Fibroblast of lung (primary cell): ENCODE measurements at places on chromosomes 1 and 21.

DNA sequence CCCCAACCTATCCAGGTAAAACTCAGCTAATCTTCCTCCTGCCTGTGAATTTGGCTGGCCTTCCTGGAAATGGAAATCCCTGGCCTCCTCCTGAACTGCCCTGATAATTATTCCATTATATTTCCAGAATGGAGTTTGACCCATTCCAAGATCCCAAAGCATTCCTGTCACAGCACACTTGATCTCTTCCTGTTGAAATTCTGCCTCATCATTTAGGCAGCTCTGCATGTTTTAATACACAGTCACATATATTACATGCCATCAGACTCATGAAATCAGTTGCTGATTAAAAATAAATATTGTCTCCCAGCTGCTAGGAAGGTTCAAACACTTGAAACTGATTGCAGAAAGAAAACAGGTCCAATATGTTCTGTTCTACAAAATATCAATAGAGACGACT is 148.2 kb upstream of the PALMD start:
- no peak overlapping the region for H3K4me3 ChIP-seq
- DNase-seq, result no peak
- no peak overlapping the region for H3K27ac ChIP-seq
- no peaks in the 10 kb centered on the region for H3K36me3 ChIP-seq
- H3K27me3 ChIP-seq, result no peaks in the 10 kb centered on the region

DNA sequence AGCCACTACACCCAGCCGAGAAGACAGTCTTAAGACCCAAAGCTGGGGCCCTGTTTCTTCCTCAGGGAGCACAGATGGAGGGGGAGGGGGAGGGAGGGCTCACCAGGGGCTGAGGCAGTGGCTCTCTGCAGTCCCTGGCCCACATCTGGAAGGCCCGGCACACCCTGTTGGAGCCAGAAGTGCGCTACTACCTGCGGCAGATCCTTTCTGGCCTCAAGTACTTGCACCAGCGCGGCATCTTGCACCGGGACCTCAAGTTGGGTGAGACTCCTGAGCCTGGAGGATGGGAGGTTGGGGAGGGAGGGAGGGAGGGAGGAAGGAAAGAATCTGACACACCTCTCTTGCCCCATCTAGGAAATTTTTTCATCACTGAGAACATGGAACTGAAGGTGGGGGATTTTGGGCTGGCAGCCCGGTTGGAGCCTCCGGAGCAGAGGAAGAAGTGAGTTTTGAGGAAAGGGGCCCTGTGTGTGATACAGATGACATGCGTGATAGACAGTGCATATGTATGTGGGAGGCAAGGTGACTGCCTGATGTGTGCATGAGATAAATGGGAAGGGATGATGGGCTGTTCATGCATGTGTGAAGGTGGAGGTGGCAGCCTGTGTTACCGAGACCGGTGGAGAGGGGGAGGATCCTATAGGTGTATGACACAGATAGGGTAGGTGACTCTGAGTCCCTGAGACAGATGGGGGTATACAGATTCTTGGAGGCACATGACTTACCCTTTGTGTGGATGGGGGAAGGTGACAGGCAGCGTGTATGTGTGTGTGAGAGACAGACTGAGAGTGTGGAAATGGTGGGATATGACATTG is 1.5 kb downstream of the PLK3 start:
- peaks cover 34% of the 10 kb centered on the region for H3K4me1 ChIP-seq
- H3K36me3 ChIP-seq, result peaks cover 40% of the 10 kb centered on the region
- no peaks in the 10 kb centered on the region for H3K27me3 ChIP-seq

DNA sequence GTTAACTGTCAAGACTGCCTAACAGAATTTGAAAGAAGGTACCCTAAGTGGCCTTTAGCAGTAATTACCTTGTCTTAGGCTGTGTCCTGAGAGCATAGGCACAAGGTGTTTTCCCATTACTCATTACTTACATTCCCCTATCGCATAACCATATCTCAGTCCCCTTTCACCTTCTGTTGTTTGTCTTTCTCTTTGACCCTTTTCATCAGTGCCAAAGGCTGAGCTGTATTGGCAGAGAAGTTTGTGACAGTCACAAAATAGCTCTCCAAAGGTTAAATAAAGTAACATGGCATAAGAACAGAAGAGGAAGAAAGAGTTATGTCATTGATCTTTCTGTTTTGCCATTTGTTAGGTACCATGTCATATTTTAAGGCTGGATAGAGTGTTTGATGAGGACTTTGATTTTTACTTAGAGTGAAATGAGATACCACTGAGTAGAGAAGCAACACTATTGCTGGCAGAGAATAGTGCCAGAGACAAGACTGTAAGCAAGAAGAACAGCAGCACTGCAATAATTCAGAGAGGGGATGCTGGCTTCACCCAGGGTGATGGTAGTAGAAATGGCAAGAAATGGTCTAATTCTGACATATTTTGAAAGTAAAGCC is 497.8 kb downstream of the TTLL7 start:
- no peaks in the 10 kb centered on the region for H3K36me3 ChIP-seq
- no peak for DNase-seq
- no peak overlapping the region for H3K4me3 ChIP-seq
- no peaks in the 10 kb centered on the region for H3K27me3 ChIP-seq

- DNase-seq, result no peak
- no peak within 1 kb of the TSS for H3K27ac ChIP-seq
- no peaks in the 10 kb centered on the region for H3K4me1 ChIP-seq
- H3K4me3 ChIP-seq, result no peak within 1 kb of the TSS
Observed at GRCh38 chr21:40846587-40847411, at the start of gene DSCAM. Gene DSCAM, minus strand, starts transcription at chr21:40847158. Its CDS starts 497 bp downstream, at chr21:40846661.

DNA sequence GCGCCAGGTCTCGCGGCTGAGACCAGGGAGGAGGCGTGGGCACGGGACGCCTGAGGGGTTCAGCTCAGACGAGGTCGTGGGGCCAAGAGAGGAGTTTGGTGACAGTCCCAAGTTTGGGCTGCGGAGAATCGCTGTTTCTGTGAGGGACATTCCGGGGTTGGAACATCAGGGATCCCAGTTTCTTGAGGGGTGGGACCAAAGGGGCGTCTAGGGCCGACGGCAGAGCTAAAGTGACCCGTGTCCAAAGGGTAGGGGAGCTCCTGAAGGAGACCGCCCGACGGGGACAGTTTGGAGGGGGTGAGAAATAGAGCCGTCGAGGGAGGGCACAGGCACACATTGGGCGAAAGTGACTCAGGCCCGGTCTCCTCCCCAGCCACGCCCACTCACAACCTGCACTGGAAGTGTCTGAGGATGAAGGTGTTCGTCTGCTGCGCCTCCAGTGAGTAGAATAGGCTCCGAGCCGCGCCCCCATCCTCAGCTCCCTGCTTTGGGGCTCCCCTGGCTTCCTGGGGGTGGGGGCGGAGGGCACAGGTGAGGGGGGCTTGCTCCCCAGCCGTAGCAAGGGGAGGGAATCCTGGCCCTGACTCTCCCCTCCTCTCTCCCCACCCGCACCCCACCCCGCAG is 7.0 kb downstream of the EFNA3 start:
- peak; percentile 33 for DNase-seq
- no peaks in the 10 kb centered on the region for H3K36me3 ChIP-seq
- peaks cover 34% of the 10 kb centered on the region for H3K27me3 ChIP-seq
- peak overlapping the region; percentile 37 for H3K27ac ChIP-seq
- peaks cover 9% of the 10 kb centered on the region for H3K4me1 ChIP-seq

DNA sequence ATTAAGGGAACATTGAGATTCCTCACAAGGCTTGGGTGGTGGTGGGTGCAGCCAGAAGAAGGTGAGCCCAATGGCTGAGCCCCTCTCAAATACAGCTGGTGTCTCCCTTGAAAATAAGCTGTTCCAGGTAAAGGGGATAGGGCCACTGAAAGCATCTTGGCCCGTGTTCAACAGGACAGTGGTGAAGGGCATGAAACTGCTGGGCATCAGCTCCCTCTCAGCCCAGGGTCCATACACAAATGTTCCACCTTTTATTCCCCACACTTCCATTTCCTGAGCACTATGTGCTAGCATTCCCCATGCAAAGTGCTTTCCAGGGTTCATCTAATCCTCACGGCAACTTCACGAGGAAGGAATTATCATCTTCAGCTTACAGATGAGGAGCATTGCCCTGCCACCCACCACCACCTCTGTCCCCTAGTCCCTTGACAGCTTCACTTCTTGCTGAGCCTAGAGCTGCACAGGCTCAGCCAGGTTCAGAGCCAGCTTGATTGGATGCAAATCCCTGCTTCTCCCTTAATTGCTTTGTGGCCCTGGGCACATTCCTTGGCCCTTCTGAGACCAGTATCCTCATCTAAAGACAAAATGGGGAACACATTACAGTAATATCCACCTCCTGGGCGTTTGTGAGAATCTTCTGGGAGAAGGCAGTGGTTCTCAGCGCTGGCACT is 9.6 kb downstream of the TAGLN2 start:
- no peak for DNase-seq
- peak overlapping the region; percentile 24 for H3K27ac ChIP-seq
- no peaks in the 10 kb centered on the region for H3K27me3 ChIP-seq
- no peak overlapping the region for H3K4me3 ChIP-seq
- H3K36me3 ChIP-seq, result peaks cover 26% of the 10 kb centered on the region
- H3K4me1 ChIP-seq, result peaks cover 50% of the 10 kb centered on the region

DNA sequence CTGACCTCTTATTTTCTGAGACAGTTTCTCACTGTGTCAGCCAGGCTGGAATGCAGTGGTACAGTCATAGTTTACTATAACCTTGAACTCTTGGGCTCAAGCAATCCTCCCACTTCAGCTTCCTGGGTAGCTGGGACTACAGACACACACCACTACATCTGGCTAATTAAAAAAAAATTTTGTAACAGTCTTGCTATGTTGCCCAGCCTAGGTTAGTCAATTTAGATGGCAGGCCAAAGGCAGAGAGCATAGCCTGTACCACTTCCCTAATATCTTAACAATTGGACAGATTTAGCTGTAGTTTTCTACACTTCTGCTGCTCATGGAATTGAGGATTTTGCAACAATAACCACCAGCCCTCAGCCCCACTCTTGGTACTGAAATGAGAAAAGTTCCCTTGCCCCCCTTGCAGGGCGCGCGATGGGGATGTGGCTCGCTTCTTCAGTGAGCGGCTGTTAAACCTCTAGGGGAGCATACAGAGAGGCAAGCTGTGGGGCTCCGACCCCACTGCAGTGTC is 34.9 kb upstream of the PTGFRN start:
- H3K36me3 ChIP-seq, result no peaks in the 10 kb centered on the region
- H3K27ac ChIP-seq, result no peak overlapping the region
- no peaks in the 10 kb centered on the region for H3K4me1 ChIP-seq

DNA sequence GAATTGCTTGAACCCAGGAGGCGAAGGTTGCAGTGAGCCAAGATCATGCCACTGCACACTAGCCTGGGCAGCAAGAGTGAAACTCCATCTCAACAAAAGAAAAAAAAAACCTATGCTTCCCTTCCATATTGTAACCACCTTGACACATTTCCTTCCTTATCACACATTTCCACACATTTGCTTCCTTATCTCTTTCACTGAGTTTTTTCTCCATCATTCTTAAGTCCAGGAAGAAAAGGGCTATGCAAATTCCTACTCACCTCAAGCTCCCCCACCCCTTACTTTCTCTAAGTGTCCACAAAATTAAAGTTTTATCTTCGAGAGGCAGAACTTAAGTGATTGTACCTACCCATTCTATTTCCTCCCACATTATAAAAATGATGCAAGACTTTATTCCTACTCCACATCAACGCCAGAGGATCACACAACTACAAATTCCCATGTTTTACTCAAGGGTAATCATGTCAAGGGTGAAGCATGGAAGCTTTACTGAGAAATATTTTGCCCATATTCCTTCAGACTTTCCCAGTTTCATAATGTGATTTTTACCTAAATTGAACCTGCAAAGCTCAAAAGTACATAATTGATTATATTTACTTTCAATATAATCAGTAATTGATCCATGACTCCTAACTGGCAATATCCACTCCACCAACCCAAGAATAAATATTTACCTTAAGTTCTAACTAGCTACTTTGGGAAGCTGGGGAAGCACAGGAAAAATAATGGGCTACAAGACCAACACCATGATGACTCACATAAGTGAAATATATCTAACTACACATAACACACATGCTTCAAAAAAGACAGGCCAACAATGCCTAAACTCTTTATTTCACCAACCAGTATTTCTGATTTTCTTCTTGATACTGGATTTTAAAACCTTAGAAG is 9.3 kb downstream of the WDR77 start:
- H3K4me1 ChIP-seq, result peaks cover 3% of the 10 kb centered on the region
- H3K27me3 ChIP-seq, result no peaks in the 10 kb centered on the region
- no peak overlapping the region for H3K4me3 ChIP-seq
- no peak overlapping the region for H3K27ac ChIP-seq

GRCh38 chr1:148363439-148363810 is 119.7 kb downstream of the PPIAL4G start:
- no peak overlapping the region for H3K27ac ChIP-seq
- H3K4me1 ChIP-seq, result no peaks in the 10 kb centered on the region
- no peaks in the 10 kb centered on the region for H3K36me3 ChIP-seq
- DNase-seq, result no peak
- no peak overlapping the region for H3K4me3 ChIP-seq
- H3K27me3 ChIP-seq, result peaks cover 19% of the 10 kb centered on the region

- DNase-seq, result no peak
- no peak overlapping the region for H3K27ac ChIP-seq
- no peaks in the 10 kb centered on the region for H3K36me3 ChIP-seq
- H3K4me1 ChIP-seq, result no peaks in the 10 kb centered on the region
- no peaks in the 10 kb centered on the region for H3K27me3 ChIP-seq
Observed at GRCh38 chr1:35477870-35478269, 79.3 kb downstream of the KIAA0319L start.

- H3K4me1 ChIP-seq, result peaks cover 67% of the 10 kb centered on the region
- H3K4me3 ChIP-seq, result no peak overlapping the region
- H3K36me3 ChIP-seq, result peaks cover 3% of the 10 kb centered on the region
Observed at GRCh38 chr1:201636097-201636496, 97.2 kb downstream of the NAV1 start.

DNA sequence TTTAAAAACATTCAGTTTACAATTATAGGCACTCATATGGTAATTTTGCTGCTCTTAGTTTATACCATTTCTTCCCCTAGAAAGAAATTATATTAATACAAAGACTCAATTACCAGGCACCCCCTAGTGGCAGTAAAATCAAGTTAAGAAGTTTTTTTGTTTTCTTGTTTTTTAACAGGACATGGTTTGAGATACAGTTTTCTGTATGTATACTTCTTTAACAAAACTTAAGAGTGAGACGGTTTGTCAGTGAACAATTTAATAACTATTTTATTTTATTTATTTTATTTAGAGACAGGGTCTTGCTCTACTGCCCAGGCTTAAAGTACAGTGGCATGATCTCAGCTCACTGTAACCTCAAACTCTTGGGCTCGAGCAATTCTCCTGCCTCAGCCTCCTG is 224.6 kb downstream of the FAF1 start:
- DNase-seq, result peak; percentile 18
- H3K4me1 ChIP-seq, result no peaks in the 10 kb centered on the region
- H3K27ac ChIP-seq, result no peak overlapping the region
- H3K27me3 ChIP-seq, result no peaks in the 10 kb centered on the region
- H3K4me3 ChIP-seq, result no peak overlapping the region

- no peak overlapping the region for H3K4me3 ChIP-seq
- no peaks in the 10 kb centered on the region for H3K4me1 ChIP-seq
- no peaks in the 10 kb centered on the region for H3K36me3 ChIP-seq
- no peak overlapping the region for H3K27ac ChIP-seq
- H3K27me3 ChIP-seq, result no peaks in the 10 kb centered on the region
Observed at GRCh38 chr1:205013683-205014367, 29.2 kb upstream of the CNTN2 start.

DNA sequence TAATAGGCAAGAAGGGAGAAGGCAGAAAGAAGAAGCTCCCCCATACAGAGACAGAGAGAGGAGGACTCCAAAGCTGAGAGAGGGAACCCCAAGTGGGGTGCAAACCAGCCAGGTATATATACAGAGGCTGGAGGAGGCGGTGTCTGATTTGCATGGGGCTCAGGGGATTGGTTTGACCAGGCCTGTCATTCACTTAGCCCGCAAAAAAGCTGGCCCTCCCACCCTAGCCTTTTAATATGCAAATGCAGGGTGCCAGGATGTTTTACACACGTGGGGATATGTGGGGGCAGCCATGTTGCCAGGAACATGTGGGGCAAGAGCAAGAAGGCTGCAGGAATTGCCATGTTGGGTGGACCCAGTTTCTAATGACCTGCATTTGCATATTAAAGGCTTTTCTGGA is 37.0 kb upstream of the TENT5B start:
- no peak overlapping the region for H3K27ac ChIP-seq
- peaks cover 2% of the 10 kb centered on the region for H3K4me1 ChIP-seq
- H3K27me3 ChIP-seq, result no peaks in the 10 kb centered on the region
- DNase-seq, result no peak
